ENCODE measurements at places on chromosomes 12 and 14. TPM values are rescaled to one million over a fixed set of nuclear protein-coding genes. Genes with fewer than 3 reads are reported as not detected.

DNA sequence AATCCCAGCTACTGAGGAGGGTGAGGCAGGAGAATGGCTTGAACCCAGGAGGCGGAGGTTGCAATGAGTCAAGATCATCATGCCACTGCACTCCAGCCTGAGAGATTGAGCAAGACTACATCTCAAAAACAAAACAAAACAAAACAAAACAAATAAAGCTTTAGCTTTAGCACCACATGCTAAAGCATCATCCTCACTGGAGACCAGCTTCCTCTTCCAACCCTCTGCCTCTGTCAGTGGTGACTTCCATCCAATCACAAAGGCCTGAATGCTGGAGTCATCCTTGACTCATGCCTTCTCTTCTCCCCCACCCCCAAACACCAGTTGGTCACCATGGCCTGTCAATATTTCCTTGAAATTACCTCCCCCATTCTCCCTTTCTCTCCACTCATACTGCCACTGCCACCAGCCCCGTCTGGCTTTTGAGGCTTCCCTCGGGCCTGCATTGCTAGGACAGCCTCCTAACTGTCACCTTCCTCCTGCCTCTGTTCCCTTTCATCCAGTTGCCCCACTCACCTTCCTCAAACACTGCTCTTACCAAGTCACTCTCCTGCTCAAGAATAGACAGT is 1.4 kb downstream of the ZNF385A start:
- DNase-seq: no peak
- H3K36me3 ChIP-seq: no peaks in the 10 kb centered on the region
- H3K27me3 ChIP-seq: no peaks in the 10 kb centered on the region
- no peak overlapping the region for H3K4me3 ChIP-seq
- peaks cover 26% of the 10 kb centered on the region for H3K4me1 ChIP-seq
- H3K27ac ChIP-seq: no peak overlapping the region

DNA sequence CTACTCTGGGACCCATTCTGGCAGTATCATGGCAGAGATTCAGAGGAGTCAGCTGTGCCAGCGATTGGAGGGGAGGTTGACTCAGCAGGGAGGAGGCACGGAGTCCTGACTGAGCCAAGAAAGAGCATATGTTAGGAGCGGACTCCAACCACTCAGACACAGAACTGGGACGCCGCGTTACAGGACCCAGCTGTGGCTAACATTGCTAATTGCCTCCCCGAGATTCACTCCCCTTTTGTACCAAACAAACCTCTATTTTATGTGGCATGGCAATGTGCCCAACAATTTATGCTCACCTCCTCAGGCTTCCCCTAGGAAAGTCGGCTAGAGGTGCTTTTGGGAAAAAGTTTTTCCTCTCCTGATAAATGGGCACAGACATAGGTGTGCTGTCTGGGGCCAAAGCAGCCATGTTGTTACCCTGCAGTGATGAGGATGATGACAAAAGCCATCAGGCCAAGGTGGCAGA is 15.2 kb upstream of the CLIP1 start:
- peak; percentile 56 for DNase-seq
- no peak overlapping the region for H3K27ac ChIP-seq
- no peaks in the 10 kb centered on the region for H3K36me3 ChIP-seq

DNA sequence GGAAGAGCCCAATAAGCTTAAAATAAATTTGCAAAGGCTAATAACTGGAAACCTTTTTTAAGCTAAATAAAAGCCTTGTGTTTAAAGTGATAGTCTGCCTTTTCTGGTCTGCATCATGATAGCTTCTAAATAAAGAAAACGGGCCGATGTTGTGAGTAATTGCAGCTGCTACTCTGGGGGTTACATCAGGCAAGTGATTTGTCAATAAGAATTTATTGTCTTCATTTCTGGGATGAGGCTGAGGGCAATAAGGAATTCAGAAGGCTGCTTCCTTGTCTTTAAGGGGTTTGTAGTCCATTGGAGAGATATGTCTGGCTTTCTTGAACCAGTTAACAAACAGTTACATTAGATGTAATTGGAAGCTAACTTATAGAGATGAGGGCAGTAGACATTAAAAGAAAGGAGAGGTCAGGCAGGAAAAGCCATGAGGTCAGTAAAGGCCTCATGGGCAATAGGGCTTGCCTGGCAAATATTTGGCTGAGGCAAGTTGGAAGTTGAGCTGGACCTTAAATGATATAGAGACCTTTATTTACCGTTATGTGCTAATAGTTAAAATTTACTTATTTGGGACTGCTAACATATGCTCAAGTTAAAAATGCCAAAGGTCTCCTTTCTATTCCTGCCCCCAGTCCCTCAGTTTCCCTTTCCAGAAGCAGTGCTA is 85.0 kb downstream of the CRADD start:
- H3K36me3 ChIP-seq: no peaks in the 10 kb centered on the region
- no peak overlapping the region for H3K4me3 ChIP-seq
- H3K4me1 ChIP-seq: peaks cover 16% of the 10 kb centered on the region
- no peaks in the 10 kb centered on the region for H3K27me3 ChIP-seq

DNA sequence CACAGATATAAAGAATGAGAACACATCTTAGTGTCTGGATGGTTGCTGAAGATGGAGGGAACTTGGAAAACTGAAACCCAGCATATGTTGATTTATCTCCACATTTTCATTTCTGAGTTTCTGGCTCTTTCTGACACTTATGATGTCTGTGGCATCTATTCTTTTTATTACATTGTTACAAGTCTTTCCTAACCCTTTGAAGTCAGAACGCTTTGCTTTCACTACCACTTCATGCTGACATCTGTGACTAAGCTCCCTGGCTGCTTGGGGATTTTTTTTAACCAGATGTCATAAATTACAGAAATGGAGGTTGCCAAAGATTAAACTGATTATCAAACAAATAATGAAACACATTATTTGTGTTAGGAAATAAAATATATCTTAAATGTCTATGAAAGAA is 188.7 kb downstream of the KITLG start:
- no peak overlapping the region for H3K4me3 ChIP-seq
- DNase-seq: peak; percentile 26
- no peaks in the 10 kb centered on the region for H3K4me1 ChIP-seq

DNA sequence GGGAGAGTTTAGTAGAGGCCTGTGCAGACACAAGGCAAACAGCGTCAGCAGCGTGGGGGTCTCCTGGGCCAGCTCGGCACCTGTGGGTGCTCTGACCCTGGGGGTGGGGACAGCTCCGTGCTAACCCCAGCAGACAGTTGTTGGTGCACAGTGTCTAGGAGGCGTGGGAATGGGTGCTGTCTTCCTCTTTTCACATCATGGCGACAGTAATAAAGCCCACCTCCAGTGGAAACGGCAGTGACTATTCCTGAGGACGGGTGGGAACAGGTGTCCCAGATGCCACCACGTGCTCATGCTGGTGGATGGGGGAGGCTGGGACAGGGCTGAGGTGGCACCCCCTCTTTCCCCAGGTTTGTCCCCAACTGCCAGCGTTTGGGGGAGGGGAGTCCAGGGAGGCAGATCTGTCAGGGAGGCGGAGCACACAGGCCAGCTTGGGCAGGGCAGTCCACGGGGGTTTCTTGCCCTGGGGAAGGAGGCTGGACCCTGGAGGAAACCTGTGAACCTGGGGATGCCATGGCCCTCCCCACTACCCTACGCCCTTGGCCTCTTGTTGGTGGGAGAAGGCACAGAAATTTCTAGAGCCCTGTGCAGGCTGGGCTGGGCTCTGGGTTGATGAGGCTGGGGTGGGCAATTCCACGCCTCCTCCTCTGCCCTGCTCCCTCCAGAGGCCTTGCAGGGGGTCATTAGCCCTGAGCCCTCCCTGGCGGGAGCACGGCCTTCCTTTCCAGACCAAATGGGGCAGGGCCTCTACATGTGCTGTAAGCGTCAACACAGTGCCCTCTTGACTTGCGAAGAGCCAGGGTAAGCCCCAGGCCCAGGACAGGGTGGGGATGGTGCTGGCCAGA is 3.8 kb downstream of the ZBTB42 start:
- H3K4me1 ChIP-seq: peaks cover 18% of the 10 kb centered on the region
- no peaks in the 10 kb centered on the region for H3K27me3 ChIP-seq
- H3K27ac ChIP-seq: no peak overlapping the region
- H3K4me3 ChIP-seq: no peak overlapping the region
- H3K36me3 ChIP-seq: no peaks in the 10 kb centered on the region

DNA sequence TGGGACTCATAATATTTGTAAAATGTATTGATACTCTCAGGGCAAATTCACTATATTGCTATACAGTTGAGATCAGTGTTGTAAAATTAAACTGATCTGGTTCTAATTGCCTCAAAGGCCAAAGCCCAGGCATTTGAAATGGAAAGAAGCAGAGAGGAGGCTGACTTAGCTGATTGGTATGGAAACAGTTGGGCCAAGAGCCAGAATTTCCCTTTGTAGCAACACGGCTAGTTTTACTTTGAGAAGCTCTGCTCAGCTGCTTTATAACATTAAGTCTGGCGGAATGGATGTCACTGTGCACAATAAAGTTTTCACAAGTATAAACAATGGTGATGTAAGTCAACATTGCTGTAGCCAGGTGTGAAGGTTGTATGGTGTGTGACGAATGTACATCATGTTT is 186.4 kb downstream of the MSRB3 start:
- no peak overlapping the region for H3K27ac ChIP-seq
- no peaks in the 10 kb centered on the region for H3K4me1 ChIP-seq
- peak; percentile 6 for DNase-seq
- H3K36me3 ChIP-seq: no peaks in the 10 kb centered on the region
- H3K27me3 ChIP-seq: no peaks in the 10 kb centered on the region

DNA sequence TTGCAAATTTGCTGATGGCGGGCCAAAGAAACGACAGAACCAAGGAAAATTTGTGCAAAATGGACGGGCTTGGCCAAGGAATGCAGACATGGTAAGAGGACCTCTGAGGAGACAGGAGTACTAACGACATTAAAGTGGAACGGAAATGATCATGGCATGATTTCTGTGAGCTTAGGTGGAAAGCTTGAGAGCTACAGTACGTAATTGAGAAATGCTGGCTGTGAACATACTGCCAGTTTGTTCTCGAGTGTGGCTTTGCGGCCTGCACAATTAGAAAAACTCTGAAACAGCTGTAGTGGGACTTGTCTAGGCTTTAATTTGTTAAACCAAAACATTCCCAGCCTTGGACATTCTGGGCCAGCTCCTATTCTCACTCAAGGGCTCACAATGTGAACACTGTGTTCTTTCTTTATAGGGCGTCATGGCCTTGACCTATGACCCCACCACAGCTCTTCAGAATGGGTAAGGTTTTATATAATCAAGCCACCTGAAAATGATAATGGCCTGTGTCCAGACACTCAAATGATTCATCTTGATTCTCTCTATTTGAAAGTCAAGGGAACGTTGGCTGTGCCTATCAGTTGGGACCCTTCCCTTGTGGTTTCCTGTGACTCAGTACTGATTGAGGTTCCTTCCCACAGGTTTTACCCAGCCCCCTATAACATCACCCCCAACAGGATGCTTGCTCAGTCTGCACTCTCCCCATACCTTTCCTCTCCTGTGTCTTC is 48.5 kb downstream of the BAZ2A start:
- no peak overlapping the region for H3K27ac ChIP-seq
- no peak overlapping the region for H3K4me3 ChIP-seq
- no peaks in the 10 kb centered on the region for H3K4me1 ChIP-seq
- DNase-seq: no peak
- H3K27me3 ChIP-seq: no peaks in the 10 kb centered on the region

DNA sequence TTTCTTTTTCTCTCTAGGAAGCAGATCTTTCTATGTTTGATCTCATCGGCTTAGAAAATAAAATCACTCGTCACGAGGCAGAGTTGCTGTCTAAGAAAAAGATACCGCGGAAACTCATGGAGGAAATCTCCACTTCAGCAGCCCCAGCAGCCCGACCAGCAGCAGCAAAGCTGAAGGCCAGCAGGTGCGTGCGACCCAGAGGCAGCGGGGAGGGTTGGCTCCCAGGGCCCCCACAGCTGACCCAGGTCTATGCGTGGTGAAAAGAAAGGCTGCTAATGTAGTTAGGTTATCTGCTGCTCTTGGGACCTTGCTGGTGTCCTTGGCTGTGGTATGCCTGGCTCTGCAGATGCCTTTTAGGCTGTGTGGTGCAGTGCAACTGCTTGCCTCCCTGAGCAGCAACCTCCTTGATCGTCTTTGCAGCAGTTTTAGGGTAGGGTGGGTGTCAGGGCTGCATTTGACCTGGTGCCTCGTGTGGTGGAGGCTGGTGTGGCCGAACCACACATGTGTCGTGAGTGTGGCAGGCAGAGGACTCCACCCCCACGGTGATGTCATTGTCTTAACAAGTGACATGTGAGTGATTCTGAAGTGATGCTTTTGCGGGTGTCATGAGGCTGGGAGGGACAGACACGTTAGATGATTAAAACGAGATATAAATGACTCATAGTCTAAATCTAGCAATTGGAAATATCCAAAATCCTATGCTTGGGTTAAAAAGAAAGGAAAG is 68.6 kb downstream of the EP400 start:
- H3K36me3 ChIP-seq: peaks cover 88% of the 10 kb centered on the region
- H3K27me3 ChIP-seq: no peaks in the 10 kb centered on the region
- H3K4me1 ChIP-seq: no peaks in the 10 kb centered on the region
- no peak overlapping the region for H3K4me3 ChIP-seq
- no peak for DNase-seq
- H3K27ac ChIP-seq: no peak overlapping the region

DNA sequence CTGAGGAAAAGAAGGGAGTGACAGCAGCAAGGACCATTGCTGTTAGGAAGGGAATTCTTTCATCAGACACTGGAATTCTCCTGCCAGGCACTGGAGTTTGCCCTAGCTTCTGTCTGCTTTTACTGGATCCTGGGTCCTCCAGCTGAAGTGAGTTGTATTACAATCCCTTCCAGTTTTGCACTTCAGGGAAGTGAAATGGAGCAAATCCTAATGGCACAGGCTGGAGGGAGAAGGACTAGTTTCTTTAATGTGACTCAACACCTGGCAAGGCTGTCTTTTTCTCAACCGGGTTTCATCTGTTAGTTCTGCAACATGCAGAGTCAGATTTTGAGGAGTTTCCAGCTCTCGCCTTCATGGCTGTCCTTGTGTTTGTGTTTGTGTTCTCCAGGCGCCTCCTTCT is 45.8 kb downstream of the ETV6 start:
- no peaks in the 10 kb centered on the region for H3K27me3 ChIP-seq
- no peak for DNase-seq
- no peaks in the 10 kb centered on the region for H3K36me3 ChIP-seq
- H3K27ac ChIP-seq: no peak overlapping the region
- no peaks in the 10 kb centered on the region for H3K4me1 ChIP-seq

GRCh38 chr14:67987606-67988005 is 168.0 kb downstream of the RAD51B start:
- no peak overlapping the region for H3K27ac ChIP-seq
- no peaks in the 10 kb centered on the region for H3K4me1 ChIP-seq
- no peaks in the 10 kb centered on the region for H3K36me3 ChIP-seq

GRCh38 chr12:132500142-132500855 is 10.3 kb downstream of the FBRSL1 start:
- H3K4me3 ChIP-seq: no peak overlapping the region
- H3K36me3 ChIP-seq: no peaks in the 10 kb centered on the region

The GPRC5D gene
- not detected for total RNA-seq

The RNASE3 gene
- total RNA-seq: not detected

The GYS2 gene
- not detected for total RNA-seq
